ENCODE measurements at places on chromosomes 2 and 18. TPM values are rescaled to one million over a fixed set of nuclear protein-coding genes. Genes with fewer than 3 reads are reported as not detected.

Gene TRIM54
- total RNA-seq, result not detected

Gene STARD6
- total RNA-seq, result 0.51 TPM

Gene TBR1
- total RNA-seq, result not detected

Gene TUBA4A
- 330 TPM for total RNA-seq

Gene PSD4
- 48.2 TPM for total RNA-seq
